ENCODE measurements at places on chromosomes 1 and 21.

DNA sequence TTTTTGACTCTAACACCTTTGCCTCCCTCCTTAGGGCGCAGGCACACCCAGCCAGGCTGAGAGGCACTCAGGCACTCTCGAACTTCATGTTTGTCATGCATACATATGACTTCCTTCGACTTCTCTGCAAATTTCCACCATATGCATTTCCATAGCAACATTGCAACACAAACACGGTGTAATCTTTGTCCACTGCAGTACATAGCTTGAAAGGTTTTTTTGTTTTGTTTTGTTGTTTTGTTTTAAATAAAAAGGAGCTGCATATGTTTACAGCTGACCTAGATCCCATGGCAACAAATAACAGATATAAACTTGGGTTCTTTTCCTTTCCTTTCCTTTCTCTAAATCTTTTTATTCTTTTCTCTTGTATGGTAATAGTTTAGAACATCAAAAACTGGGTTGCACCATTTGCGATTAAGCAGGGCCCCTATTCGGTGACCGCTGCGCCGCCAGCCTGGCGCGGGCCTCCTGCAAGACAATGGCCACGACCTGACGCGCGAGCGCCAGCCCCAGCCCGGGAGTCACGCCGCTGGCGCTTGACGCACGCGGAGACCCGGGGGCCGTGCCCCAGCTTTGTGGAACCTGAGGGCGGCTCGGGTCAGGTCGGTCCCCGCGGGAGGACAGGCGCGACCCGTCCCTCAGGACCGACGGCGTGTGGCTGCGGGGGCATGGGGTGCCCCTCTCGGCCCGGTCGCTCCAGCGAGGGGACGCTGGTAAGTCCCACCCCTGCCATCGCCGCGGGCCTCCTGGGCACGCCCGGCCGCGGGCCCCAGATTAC lies 35.2 kb downstream of the CCN1 start:
- DNase-seq = peak; percentile 92

DNA sequence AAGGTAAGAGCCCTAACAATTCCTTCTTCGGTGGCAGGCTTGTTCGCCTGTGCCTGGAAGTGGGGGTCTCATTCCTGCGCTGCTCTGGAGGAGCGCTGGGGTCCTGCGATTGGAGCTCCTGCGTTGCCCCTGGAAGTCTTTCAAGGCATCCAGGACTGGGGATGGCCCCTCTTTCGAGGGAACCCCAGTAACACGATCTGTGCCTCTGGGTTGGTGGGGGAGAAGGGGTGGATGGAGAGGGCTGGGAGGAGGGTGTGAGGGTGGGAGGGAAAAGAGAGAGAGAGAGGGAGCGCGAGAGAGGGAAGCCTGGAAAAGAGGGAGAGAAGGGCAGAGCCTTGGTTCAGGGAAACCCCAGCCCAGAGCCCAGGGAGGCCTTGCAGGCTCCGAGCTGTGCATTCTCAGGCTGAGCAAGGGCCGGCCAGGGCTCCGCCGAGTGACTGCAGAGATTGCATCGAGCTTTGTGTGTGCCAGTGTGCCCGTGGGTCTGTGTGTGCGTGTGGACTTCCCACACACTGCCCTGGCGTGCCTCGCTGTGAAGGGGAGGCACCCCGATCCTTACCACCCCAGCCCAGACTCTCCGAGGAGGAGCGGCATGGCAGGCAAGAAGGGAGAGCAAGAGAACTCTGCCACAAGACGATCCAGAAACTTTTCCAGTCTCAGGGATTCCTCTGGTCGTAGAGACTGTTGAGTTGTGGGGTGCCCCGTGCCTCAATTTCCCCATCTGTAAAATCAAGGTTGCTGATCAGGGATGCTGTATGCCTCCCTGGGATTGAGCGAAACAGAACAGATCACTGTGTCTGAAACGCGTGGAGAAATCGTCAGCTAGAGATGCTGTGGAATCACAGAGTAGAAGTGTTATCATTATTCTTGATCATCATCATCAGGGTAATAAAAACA lies 619 bp downstream of the BCL9 start:
- DNase-seq = no peak

DNA sequence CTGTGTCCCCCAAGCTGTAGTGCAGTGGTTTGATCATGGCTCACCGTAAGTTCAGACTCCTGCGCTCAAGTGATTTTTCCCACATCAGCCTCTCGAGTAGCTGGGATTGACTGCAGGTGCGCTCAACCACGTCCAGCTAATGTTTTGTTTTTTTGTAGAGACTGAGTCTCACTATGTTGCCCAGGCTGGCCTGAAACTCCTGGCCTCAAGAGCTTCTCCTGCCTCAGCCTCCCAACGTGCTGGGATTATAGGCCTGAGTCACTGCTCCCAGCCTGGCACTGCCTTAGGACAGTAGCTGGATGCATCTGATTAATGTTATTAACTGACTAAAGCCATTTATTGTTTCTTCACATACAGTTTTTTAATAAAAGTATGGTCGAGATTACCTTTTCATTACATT lies 40.2 kb downstream of the RNF11 start:
- no peak for DNase-seq

DNA sequence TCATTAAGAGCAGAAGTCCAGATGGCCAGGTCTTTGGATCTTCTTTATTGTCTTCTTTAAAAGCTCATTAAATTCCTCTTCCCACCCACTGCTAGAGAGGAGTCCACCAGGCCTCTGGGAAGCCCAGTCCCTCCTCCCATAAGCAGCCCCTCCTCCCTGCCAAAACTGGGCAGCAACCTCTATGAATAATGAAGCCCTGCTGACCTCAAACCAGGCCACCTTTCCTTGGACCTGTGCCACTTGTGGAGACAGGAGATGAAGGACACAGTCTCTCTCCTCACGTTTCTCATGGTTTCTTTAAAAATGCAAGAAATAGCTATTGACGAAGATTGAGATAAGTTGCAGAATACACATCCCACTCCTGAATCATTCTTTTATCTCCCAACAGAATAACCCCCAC lies 112.8 kb downstream of the EDEM3 start:
- DNase-seq = no peak

DNA sequence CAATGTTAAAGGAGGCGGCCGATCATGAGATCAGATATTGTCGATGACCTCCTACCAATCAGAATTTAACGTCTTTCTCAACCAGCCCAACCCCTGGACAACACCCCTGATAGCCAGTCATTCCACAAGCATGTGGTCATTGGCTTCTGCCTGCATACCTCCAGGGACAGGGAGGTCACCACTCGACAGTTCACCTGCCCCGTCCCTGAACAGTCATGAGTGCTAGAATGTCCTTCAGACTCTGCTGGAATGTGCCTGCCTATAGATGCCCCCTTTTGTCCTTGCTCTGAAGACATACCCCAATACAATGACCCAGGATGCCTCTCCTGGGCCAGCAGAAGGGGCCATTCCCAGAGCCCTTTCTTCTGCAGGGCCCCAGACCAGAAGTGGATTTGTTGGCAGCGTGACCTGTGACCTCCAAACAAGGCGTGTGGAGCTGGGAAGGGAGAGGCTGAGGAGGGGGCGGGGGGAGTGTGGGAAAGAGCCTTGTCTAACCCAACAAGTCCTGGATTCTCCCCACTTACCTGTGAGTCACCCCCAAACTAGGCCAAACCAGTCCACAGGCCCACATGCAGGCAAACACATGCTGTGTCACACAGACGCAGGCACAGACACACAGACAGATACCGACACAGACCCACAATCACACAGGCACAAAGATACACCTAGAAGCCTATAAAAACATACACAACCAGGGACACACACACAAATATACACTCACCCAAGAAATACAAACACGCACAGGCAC lies 2.2 kb downstream of the CRYBG2 start:
- DNase-seq = peak; percentile 96

DNA sequence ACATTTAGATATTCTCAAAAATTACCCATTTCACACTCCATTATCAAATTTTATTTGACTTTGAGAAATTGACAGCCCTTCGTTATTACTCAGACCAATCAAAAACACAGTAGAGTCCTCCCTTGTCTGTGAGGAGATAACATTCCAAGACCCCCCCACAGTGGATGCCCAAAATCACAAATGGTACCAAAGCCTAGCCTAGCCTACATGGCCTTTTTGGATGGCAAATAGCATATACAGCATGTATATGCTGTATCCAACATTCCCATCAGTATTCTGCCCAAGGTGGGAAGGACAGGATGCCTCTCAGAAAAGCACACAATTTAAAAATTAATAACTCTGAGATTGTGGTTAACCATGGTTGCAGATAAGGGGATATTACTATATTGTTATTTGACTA lies 17.3 kb downstream of the SFPQ start:
- no peak for DNase-seq

GRCh38 chr1:75954586-75954985 lies 22.4 kb upstream of the ASB17 start:
- DNase-seq = no peak

GRCh38 chr1:30889511-30889910 lies 19.0 kb downstream of the SDC3 start:
- peak; percentile 63 for DNase-seq

DNA sequence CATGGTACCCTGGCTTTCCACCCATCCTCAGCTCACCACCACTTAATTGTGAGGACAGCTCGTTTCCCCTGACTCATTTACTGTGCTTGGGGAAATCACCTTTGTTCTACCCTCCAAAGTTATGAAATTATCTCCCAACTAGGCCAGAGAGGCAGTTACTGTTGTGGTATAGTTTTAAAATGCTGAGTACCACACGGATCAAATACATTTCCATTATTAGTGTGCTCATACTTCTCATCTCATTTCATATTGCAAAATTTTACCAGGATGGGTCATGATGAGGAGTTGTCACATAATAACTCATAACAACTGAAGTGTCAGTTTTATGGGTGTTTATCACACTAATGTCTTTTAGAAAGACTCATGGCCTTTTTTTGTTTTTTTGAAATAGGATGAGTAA lies 9.2 kb upstream of the OR2B11 start:
- no peak for DNase-seq

- no peak for DNase-seq
These were observed 19.7 kb downstream of the FNBP1L start for GRCh38 chr1:93467606-93468005.

- DNase-seq = no peak
These were observed 69.1 kb downstream of the DYRK1A start for GRCh38 chr21:37435711-37436110.

- DNase-seq = no peak
These were observed 78.8 kb downstream of the MIS18A start for GRCh38 chr21:32200029-32200428.

DNA sequence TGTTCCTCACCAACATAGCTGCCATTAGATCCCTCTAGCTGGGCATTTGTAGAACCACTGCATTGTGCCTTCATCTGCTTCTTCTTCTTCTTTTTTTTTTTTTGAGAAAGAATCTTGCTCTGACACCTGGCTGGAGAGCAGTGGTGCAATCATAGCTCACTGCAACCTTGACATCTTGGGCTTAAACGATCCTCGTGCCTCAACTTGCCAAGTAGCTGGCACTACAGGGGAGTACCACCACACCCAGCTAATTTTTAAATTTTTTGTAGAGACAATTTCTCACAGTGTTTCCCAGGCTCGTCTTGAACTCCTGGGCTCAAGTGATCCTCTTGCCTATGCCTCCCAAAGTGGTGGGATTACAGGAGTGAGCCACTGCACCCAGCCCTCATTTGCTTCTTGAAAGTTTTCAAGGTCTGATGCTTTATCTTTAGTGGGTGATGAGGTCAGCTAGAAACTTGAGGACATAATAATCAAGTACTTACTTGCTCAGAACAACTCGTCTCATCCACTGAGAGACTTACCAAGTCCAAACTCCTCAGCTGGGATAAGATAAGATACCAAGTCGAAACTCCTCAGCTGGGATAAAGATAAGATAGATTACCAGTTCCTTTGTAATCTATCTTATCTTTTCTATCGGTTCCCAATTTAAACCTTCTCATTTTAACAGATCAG lies 71.5 kb downstream of the MACF1 start:
- no peak for DNase-seq

- DNase-seq = no peak
These were observed 45.5 kb downstream of the VPS13D start for GRCh38 chr1:12275370-12275769.

GRCh38 chr1:181251713-181252075 lies 163.2 kb downstream of the IER5 start:
- DNase-seq = no peak

- DNase-seq = peak; percentile 86
These were observed 37.3 kb downstream of the IFNAR1 start for GRCh38 chr21:33362044-33362555.

- no peak for DNase-seq
These were observed 39.0 kb upstream of the PDE9A start for GRCh38 chr21:42614396-42614795.

- no peak for DNase-seq
These were observed 53.9 kb downstream of the NENF start for GRCh38 chr1:212486619-212486975.

GRCh38 chr1:165129568-165130164 lies 226.8 kb downstream of the LMX1A start:
- DNase-seq = peak; percentile 61

- no peak for DNase-seq
These were observed 123.5 kb downstream of the PTPN14 start for GRCh38 chr1:214427871-214428277.

GRCh38 chr1:184597650-184598357 lies 156.9 kb downstream of the EDEM3 start:
- DNase-seq = no peak

DNA sequence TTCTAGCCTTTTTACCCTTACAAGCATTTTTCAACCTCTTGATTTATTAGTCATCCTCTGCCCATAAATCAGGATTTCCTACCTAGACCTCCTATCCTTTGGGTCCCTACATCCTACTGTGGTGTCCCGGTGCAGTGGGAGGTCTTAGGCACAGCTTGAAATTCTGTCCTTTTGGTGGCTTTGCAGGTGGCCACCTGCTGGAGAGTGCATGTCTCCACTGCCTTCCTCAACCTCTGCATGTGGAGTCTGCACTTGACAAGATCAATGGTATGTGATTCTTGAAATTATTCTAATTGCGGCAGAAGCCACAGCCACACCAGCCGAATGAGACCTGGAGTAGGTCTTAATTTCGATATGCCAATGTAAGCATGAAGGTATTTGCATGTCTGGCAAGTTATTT lies 11.4 kb upstream of the KCNA3 start:
- no peak for DNase-seq

GRCh38 chr1:17091252-17091651 lies 28.0 kb downstream of the PADI2 start:
- no peak for DNase-seq

- no peak for DNase-seq
These were observed 109.5 kb downstream of the ERG start for GRCh38 chr21:38388647-38389353.

GRCh38 chr1:12296016-12296415 lies 66.2 kb downstream of the VPS13D start:
- no peak for DNase-seq

GRCh38 chr1:165235777-165236291 lies 120.7 kb downstream of the LMX1A start:
- no peak for DNase-seq
